Hindlimb muscle (tissue), 1 donor: ENCODE measurements at places on chromosomes 5 and 9. TPM values are rescaled to one million over a fixed set of nuclear protein-coding genes. Genes with fewer than 3 reads are reported as not detected.

GRCh38 chr5:2851895-2852294 lies 100.4 kb upstream of the IRX2 start:
- no peak for DNase-seq

GRCh38 chr5:55821731-55822512 lies 29.2 kb upstream of the IL31RA start:
- peak; percentile 29 for DNase-seq

GRCh38 chr5:179615203-179615602 lies 8.3 kb downstream of the HNRNPH1 start:
- DNase-seq: no peak

DNA sequence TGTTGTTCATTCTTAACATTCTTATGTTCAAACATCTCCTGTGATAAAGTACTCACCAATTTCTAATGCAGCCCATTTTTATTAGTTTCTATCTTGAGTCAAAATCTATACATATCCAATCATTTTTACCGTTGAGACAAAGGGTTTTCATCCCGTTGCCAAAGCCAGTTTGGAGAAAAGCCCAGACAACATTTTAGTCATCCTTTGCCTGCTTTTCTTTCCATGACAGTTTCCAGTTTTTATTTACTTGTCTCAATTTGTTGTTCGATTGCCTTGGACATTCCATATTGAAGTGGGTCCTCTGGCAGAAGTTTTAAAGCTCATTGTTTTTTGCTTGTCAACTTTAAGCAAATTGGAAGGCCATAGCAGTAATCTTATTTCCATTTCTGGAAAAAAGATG lies 123.9 kb downstream of the RAB3C start:
- peak; percentile 2 for DNase-seq

ELOVL7 gene
- polyA plus RNA-seq: 0.30 TPM

SPAAR gene
- 2.3 TPM for polyA plus RNA-seq
